SK-MEL-5 (cell line): ENCODE measurements at places on chromosomes 11 and 22.

- no peak for DNase-seq
These were observed 31.8 kb downstream of the GLB1L2 start for GRCh38 chr11:134363592-134363991.

GRCh38 chr11:71250523-71251150 is 1.7 kb downstream of the SHANK2 start:
- DNase-seq = no peak

- peak; percentile 65 for DNase-seq
These were observed 47.3 kb downstream of the NRXN2 start for GRCh38 chr11:64675450-64676260.

DNA sequence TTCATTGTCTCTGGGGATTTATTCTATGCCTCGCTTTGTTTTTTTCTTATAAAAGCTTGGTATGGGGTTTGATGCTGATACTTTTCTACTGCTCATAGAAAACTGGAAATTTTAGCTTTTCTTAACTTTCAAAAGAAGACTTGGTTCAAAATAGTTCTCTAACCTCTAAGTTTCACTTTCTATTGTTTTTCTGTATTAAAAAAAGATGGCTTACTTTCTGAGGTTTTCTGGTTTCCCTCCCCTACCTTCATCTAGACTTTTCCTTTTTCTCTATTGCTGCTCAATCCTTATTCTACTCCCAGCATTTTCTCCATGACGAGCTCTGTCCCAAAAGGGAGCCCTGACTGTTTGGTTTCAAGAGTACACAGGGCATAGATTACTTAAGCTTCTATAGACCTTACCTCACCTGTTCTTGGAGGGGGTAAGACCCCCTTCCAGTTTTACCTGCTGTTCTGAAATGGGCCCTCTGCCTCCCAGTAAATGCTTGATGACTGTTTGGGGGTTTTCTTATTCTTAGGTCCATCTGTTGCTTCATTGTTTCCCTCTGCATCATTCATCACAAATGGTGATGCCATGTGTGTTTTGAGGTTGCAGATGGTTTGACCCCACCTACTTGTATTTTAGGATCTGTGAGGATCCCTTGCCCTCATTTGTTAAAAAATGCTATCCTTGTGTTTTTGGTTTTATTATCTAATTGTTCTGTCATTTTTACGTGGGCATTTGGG is 29.5 kb downstream of the DNHD1 start:
- no peak for DNase-seq

- DNase-seq = no peak
These were observed 51.6 kb downstream of the CEP164 start for GRCh38 chr11:117378976-117379865.

GRCh38 chr11:65362320-65362931 is 7.9 kb downstream of the TIGD3 start:
- no peak for DNase-seq

- DNase-seq = no peak
These were observed 10.5 kb downstream of the COMMD9 start for GRCh38 chr11:36278531-36279282.
